GM13977 (cell line): ENCODE measurements at places on chromosomes 4 and X.
A peak's percentile ranks its signal among the peaks of the same experiment; 100 is the strongest.

DNA sequence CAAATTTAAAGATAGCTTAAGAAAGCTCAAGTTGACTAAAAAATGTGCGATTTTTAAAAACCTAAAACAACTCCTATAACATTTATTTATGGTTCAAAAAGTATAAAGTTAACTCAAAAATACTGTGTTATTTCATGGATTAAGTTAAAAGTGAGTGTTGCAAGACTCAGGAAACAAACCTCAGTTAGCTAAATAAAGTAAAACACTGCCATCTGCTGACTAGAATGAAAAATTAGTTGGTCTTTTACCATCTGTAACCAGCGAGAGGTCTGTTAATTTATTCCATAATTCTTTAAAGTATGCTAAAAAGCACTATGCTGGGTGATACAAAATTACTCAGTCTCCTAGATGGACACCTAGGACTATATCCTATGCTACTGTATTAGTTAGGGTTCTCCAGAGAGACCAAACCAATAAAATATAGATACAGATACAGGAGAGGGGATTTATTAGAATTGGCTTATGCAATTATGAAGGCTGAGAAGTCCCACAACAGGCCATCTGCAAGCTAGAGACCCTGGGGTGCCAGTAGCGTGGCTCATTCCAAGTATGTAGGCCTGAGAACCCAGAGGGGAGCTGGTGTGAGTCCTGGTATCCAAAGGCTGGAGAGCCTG is 4.9 kb upstream of the WDFY3 start:
- DNase-seq: peak; percentile 45

- no peak for DNase-seq
Measured at GRCh38 chrX:131445955-131446354, 97.9 kb upstream of the OR13H1 start.

DNA sequence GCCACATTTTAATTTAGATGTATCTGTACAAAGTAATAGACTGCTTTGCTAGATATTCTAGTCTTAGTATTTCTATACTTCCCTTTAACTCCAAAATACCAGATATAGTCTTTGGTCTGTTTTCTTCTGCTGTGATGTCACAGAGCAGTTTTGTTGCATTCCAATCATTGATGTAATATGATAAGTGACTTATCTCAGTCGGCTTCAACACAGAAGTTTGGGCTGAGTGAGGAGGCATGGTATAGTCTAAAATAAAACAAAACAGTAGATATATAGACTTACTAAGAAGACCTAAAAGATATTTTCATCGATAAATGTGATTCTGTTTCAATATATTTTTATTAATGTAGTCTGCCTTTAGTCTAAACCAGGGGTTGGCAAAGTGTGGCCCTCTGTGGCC is 169.9 kb downstream of the DCK start:
- no peak for DNase-seq

- no peak for DNase-seq
Measured at GRCh38 chr4:2837904-2838496, 5.6 kb upstream of the ADD1 start.

DNA sequence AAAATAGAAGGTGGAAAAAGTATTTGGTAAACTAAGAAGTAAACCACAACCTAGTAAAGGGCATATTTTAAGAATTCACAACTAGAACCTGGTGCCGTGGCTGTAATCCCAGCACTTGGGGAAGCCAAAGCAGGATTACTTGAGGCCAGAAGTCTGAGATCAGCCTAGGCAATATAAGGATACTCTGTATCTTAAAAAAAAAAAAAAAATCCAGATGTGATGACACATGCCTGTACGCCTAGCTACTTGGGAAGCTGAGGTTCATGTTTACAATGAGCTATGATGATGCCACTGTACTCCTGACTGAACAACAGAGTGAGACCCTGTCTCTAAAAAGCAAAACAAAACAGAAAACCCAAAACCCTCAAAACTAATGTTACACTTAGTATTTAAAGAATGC is 294.9 kb upstream of the ZCCHC13 start:
- DNase-seq: no peak

- no peak for DNase-seq
Measured at GRCh38 chr4:147901916-147902315, 170.0 kb downstream of the ARHGAP10 start.

DNA sequence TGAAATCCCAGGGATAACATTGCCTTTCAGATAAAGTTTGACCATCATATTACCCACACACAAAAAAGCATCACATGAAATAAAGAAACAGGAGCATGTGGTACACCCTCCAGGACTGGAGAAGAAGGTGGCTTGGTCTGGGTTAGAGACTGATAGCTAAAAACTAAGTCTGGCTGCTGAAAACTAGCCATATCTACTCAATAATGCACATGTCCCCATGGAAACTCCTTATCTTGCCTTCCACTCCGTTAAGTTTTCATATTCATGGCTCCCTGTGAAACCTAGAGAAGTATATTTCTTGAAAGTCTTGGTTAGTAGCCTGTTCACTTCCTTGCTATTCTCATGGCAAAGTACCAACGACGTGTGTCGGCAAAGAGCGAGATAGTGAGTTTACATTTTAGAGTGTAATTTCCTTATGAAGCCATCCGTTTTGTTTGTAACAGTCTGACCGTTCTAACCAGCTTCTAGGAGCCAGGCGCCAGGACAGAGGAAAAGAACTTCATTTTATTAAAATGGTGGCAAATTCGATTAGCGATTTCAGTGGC is 6.7 kb upstream of the DCTD start:
- no peak for DNase-seq

- no peak for DNase-seq
Measured at GRCh38 chr4:111400741-111401140, 744.5 kb upstream of the FAM241A start.
